ENCODE measurements at places on chromosomes 4 and X.

- no peak for DNase-seq
Observed at GRCh38 chr4:73869130-73870055, at the start of gene CXCL1. Gene CXCL1, plus strand, starts transcription at chr4:73869393. Its CDS starts 78 bp downstream, at chr4:73869471.

DNA sequence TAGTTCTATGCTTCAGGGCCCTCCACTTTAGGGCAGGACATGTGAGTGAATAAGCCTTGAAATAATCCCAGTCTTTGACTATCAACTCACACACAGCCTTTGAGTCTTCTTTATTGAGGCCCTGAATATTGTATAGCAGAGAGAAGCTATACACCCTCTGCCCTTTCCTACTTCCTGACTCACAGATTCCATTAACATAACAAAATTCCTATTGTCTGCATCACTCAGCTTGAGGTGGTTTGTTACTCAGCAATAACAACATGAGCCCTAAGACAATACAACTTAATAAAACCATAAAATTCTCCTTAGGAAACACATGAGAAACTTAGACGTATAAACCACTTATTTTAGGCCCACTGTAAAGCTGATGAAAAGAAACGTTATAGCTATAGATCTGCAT is 680.3 kb upstream of the DIAPH2 start:
- no peak for DNase-seq

GRCh38 chr4:140648716-140649308 is 80.1 kb upstream of the UCP1 start:
- no peak for DNase-seq

DNA sequence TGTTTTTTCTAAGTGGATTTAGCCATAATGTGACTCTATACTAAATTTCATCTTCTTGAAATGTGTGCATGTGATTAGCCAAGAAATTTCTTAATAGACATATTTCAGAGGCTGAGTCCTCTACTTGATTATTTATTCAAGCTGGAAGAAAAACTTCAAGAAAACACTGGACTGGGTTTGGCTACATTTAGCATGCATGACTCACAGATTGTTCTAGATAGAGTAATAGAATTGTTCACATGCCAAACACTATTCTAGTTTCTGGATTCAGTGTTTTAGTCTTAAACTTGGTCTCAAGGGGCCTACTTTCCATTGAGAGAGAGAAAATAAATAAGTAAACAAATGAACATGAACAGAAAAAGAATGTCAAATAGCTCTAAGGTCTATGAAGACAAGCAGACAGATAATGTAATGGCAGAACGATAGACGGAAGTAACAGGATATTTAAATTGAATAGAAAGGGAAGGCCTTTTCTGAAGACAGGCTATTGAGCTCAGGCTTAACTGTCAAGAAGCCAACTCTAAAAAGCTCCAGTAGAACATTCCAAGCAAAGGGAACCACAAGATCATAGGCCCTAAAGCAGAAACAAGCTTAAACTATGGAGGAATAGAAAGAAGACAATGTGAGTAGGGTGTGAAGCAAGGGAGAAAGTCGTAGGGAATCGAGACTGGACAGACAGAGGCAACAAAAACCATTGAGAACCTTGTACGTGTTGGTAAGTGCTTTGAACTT is 104.6 kb downstream of the TMEM144 start:
- DNase-seq = no peak

DNA sequence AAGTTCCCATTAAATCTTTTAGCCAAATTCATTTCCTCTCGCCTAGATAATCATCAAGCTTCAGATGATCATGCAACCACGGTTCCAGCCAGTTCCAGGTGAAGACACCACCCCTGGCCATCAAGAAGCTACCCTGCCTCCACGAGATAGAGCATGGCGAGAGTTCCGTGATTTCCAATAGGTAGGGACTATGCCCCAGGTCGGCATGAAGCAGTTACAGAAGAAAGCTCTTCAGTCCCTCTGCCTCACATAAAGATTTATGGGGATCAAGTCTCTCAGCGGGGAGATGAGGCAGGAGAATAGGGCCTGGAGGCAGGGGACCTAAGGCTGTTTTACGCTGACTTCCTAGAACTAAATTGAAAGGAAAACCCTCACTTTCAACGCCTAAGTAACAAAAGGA is 183.9 kb downstream of the OR13H1 start:
- no peak for DNase-seq

- DNase-seq = no peak
Observed at GRCh38 chr4:17109126-17109525, 210.7 kb upstream of the LDB2 start.

DNA sequence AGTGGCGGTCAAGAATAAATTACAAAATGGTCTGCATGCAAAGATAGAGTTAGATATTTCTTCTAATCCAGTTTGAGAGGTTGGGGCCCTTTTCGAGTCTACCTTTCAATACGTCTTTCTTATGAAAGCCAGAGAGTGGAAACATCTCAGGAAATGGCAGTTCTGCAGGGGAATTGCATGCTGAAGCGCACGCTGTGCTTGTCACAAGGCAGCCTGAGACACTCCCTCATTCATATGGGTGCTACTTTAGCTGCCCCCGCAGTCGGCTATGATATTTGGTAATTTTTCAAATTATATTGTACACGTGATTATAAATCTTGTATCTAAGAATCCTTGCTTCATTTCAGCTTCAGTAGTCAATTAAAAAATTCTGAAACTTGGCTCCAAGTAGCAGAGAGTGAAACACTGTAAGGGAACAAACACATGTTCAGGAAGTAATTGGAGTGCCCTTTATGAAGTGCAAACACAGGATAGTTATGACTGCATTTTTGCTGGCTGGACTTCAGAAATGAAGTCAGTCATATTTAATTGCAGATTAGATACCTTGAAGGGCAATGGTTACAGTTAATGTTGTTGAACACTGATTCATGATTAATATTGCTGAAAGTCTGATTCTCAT is 145.5 kb upstream of the NAP1L5 start:
- DNase-seq = no peak

Measured in pons (tissue), 1 donor.